SK-N-SH (cell line): ENCODE measurements at places on chromosomes 3 and 15.
A peak's percentile ranks its signal among the peaks of the same experiment; 100 is the strongest.

- H3K27ac ChIP-seq = 0 out of 2 replicates have a peak overlapping the region, but pooled peaks have one; percentile 91
- peaks cover 4% of the 10 kb centered on the region for H3K4me1 ChIP-seq
- H3K4me3 ChIP-seq = no peak overlapping the region
- DNase-seq = peak; percentile 57
- H3K36me3 ChIP-seq = peaks cover 44% of the 10 kb centered on the region
Measured at GRCh38 chr15:70835415-70835814, 18.5 kb downstream of the LARP6 start.

DNA sequence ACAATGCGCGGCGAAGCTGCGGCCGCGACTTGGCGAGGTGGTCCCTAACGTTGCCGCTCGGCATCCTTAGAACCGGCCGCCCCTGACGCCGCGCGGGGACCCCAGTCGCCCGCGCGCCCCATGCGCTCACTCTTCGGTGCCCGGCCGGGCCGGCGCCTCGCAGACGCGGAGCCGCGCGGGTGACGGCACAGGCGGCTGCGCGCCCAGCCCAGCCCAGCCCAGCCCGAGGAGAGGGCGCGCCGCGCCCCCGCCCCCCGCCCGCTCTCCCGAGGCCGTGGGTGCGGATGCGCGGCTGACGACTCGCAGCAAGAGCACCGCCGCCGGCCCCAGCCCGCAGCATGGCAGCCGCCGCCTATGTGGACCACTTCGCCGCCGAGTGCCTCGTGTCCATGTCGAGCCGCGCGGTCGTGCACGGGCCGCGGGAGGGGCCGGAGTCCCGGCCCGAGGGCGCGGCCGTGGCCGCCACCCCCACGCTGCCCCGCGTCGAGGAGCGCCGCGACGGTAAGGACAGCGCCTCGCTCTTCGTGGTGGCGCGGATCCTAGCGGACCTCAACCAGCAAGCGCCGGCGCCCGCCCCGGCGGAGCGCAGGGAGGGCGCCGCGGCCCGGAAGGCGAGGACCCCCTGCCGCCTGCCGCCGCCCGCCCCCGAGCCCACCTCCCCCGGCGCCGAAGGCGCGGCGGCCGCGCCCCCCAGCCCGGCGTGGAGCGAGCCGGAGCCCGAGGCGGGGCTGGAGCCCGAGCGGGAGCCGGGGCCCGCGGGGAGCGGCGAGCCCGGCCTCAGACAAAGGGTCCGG, 437 bp downstream of the KLF13 start:
- no peaks in the 10 kb centered on the region for H3K27me3 ChIP-seq
- peak overlapping the region; percentile 85 for H3K4me3 ChIP-seq
- peak overlapping the region; percentile 90 for H3K27ac ChIP-seq
- DNase-seq = peak; percentile 82
- peaks cover 39% of the 10 kb centered on the region; the same call in 1 of the 2 replicates for H3K4me1 ChIP-seq

- no peaks in the 10 kb centered on the region for H3K36me3 ChIP-seq
- H3K4me3 ChIP-seq = no peak overlapping the region
Measured at GRCh38 chr3:113261063-113261625, 49.8 kb downstream of the BOC start.

DNA sequence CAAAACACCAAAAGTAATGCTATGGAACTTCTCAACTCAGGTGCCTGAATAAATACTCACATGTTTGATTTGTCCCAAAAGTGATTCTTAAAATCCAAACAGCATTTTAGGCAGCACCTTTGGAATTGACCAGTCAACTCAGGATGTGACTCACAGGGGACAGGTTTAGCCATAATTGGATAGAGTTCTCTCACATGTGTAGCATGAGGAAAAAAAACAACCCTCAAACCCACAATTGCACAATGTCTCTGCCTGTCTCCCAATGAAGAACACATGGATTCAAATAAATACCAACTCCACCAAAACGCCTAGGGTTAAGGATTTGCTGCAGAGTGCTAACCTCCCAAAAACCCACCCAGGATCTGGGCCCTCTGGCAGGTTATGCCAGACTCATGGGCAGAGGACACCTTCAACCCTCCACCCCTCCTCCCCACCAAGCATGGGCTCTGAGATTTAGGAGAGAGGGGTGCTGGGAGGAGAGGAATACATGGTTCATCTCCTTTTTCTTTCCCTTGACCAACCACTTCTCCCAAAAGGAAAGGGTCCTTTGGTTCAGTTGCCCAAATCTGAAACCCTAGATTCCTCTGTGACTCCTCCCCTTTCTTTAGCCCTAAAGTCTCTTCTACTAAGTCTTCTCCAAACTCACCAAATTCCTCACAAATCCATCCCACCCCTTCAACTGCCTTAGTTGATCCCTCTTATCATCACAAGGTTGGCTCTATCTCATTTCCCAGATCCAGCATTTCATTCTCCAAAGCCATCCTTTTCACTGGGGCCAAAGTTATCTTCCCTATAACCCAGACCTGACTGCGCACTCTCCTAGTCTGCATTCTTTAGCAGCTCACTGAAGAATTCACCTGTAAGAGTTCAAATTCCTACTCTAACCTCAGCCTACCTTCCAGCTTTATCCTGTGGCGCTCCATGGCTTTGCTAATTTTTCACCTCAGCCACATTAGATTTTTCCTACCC, 7.7 kb downstream of the RYK start:
- no peak overlapping the region for H3K27ac ChIP-seq
- H3K27me3 ChIP-seq = no peaks in the 10 kb centered on the region
- no peak for DNase-seq
- H3K4me1 ChIP-seq = peaks cover 6% of the 10 kb centered on the region; the same call in 1 of the 2 replicates
- H3K36me3 ChIP-seq = no peaks in the 10 kb centered on the region
- no peak overlapping the region for H3K4me3 ChIP-seq

DNA sequence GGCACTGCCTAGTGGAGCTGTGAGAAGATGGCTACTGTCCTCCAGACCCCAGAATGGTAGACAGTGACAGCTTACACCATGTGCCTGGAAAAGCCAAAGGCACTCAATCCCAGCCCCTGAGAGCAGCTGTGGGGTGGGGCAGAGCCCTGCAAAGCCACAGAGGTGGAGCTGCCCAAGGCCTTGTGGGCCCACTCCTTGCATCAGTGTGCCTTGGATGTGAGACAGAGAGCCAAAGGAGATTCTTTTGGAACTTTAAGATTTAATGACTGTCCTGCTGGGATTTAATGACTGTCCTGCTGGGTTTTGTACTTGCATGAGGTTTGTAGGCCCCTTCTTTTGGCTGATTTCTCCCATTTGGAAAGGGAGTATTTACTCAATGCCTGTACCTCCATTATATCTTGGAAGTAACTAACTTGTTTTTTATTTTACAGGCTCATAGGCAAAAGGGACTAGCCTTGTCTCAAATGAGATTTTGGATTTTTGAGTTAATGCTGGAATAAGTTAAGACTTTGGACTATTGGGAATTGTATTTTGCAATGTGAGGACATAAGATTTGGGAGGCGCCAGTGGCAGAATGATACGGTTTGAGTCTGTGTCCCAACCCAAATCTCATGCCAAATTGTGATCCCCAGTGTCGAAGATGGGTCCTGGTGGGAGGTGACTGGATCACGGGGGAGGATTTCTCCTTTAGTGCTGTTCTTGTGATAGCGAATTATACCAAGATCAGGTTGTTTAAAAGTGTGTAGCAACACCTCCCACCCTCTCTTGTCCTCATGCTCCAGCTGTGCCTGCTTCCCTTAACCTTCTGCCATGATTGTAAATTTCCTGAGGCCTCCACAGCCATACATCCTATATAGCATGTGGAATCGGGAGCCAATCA, 80.4 kb downstream of the MYO5A start:
- no peaks in the 10 kb centered on the region for H3K36me3 ChIP-seq
- no peaks in the 10 kb centered on the region for H3K4me1 ChIP-seq

- H3K4me1 ChIP-seq = no peaks in the 10 kb centered on the region
- no peak overlapping the region for H3K27ac ChIP-seq
- no peaks in the 10 kb centered on the region for H3K36me3 ChIP-seq
Measured at GRCh38 chr3:58216496-58217195, 5.9 kb upstream of the DNASE1L3 start.

GRCh38 chr15:100234158-100235029, 107.4 kb downstream of the ADAMTS17 start:
- H3K4me3 ChIP-seq = no peak overlapping the region
- H3K36me3 ChIP-seq = no peaks in the 10 kb centered on the region
- no peak overlapping the region for H3K27ac ChIP-seq
- no peaks in the 10 kb centered on the region for H3K4me1 ChIP-seq
- no peaks in the 10 kb centered on the region for H3K27me3 ChIP-seq

DNA sequence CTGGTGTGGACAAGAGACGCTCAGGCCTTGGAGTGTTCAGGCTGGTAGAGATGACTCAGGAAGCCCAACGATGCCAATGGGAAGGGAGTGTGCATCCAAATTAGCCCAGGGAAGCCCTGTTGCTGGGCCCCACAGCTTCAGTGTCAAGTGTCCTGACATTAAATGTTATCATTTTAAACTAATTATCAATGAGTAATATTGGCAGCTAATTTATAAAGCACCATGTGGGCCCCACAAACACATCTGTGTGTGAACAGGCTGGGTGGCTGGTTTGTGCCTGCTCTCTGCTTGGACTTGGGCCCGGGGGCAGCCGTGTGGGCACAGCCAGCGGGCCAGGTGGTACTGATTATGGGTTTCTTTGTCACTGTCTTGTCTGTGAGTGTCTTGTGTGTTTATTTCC, 15.0 kb downstream of the FBLN2 start:
- no peak overlapping the region for H3K4me3 ChIP-seq
- H3K27me3 ChIP-seq = no peaks in the 10 kb centered on the region
- H3K4me1 ChIP-seq = peaks cover 60% of the 10 kb centered on the region
- peak overlapping the region; percentile 95 for H3K27ac ChIP-seq
- DNase-seq = peak; percentile 86

GRCh38 chr3:121482660-121483059, 63.1 kb downstream of the POLQ start:
- no peak overlapping the region for H3K27ac ChIP-seq
- peaks cover 22% of the 10 kb centered on the region; the same call in 1 of the 2 replicates for H3K4me1 ChIP-seq
- DNase-seq = no peak
- H3K27me3 ChIP-seq = no peaks in the 10 kb centered on the region
- H3K4me3 ChIP-seq = no peak overlapping the region
- peaks cover 3% of the 10 kb centered on the region for H3K36me3 ChIP-seq

- peaks cover 20% of the 10 kb centered on the region for H3K36me3 ChIP-seq
- peaks cover 4% of the 10 kb centered on the region for H3K4me1 ChIP-seq
- no peak for DNase-seq
- no peaks in the 10 kb centered on the region for H3K27me3 ChIP-seq
- no peak overlapping the region for H3K27ac ChIP-seq
- H3K4me3 ChIP-seq = no peak overlapping the region
Measured at GRCh38 chr3:172102123-172102882, 62.9 kb downstream of the FNDC3B start.

DNA sequence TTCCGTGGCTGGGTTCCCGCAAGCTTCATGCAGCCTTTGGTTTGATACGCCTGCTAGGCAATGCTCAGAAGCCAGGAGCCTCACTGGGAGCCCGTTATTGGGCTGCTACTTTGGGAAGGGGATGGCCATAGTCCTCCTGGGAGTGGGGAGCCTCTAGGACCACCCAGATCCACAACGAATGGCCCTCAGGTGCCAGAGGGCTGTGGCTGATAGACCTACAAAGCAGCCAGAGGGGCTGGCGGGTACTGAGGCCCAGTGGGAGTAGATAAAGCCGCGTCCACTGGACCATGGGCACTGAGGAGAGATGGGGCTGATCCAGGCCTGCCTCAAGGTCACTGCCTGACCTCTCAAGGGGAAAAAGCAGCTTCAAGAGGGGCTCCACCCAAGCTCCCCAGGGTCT, 714 bp downstream of the GNAT1 start:
- H3K27me3 ChIP-seq = peaks cover 27% of the 10 kb centered on the region
- H3K4me3 ChIP-seq = no peak overlapping the region
- no peak overlapping the region for H3K27ac ChIP-seq

DNA sequence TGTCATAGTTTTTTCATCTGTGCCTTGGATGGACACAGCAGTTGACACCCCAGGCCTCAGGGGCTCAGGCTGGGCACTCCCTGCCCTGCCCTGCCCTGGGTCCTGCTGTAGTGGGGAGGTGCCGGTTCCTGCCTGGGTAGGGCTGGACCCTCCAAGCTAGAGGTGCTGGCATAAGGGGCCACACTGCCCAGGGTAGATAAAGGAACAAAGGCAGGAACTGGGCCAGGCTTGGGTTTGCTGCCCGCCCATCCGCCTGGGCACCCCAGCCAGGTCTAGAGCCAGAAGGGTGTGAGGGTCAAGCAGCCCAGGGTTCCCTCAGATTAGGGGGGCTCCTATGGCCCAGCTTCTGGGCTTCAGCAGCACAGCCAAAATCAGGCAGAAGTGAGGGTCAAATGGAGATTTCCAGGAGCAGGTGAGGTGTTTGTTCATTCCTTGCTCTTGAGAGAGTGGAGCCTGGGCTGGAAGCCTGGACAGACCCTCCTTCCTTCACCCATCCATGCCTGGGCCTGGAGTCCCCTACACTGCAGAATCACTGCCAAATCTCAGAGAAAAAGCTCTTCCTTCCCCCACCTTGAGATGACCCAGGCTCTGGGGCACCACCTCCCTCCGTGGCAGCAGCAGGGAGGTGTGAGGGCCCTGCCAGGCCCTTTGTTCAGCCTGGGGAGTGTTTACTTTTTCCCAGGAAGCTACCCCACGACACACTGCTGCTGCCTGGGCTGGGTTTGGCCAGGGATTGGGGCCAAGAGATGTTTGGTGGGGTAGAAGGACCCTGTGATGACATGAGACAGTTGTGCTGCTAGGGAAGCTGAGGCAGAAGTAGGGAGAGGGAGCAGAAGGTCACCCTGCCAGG, 7.1 kb downstream of the SEMA3F start:
- H3K4me3 ChIP-seq = no peak overlapping the region
- H3K4me1 ChIP-seq = peaks cover 66% of the 10 kb centered on the region
- peak overlapping the region; percentile 82 for H3K27ac ChIP-seq
- H3K36me3 ChIP-seq = peaks cover 3% of the 10 kb centered on the region; the same call in 1 of the 2 replicates

- peaks cover 36% of the 10 kb centered on the region for H3K4me1 ChIP-seq
- H3K27me3 ChIP-seq = no peaks in the 10 kb centered on the region
- peak overlapping the region; percentile 74; the same call in 1 of the 2 replicates for H3K27ac ChIP-seq
Measured at GRCh38 chr15:66706225-66706732, 4.2 kb downstream of the SMAD6 start.
